ENCODE measurements at places on chromosomes 5 and 9.

DNA sequence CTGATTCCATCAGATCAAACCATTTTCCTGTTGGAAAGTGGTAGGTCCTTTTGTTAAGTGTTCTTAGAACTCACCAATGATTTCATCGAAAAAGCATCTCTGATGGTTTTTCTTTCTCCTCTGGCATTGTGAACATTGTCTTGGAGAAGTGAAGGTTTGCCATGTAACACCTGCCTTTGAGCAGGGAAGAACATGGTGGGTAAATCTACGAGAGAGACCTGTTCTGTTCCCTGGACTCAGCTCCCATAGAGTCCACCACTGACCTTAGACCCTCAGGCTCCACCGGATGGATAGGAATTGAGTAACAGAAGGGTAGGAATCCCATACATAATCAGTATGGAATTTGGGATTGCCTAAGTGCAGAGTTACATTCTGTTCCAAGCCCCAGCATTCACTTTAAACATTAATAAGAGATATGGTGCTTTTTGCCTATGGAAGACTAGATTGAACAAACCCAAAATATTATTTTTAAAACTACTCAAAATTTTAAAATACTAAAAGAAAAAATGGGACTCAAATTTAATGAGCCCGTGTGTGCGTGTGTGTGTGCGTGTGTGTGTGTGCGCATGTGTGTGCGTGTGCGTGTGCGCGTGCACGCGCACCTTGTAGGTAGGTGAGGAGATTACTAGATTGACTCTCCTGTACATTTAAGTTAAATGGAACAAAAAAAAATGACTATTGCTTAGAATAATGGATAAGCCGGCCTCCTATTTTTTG lies 92.0 kb downstream of the C9orf152 start:
- no peak for DNase-seq

DNA sequence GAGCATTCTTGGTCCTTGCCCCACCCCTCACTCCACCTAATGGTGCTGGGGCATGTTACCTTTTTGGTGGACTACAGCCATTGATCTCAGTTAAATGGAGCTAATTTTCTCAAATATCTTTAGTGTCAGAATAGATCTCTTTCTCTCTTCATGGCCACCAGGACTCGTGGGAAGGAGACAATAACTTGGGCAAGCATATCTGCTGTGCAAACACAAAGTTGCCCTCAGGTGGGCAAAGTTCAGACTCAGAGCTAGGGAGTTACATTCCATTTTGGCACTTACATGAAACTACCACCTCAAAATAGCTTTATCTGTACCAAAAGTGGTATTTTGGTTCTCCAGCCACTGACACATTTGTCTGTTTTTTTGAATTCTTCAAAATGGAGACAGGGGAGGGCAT lies 671.9 kb upstream of the KLF4 start:
- DNase-seq, result no peak

DNA sequence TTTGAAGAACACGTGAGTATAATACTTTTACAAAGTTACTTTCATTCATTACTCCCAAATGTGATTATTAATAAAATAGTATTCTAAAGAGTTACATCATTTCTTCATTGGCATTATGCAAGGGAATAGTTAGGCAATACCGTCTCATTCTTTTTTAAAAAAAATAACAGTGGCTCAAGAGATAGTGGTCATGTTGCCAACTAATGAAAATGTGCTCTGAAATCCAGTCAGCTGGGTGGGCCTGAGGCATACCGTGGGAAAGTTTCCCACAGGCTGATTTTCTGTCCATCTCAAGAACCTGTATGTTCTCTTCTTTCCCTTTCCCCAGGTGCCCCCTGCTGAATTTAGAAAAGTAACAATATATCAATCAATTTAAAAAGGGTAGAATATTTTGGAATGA lies 40.8 kb upstream of the ROPN1L start:
- DNase-seq, result peak; percentile 44

GRCh38 chr5:915946-916345 lies 23.3 kb downstream of the TRIP13 start:
- no peak for DNase-seq

DNA sequence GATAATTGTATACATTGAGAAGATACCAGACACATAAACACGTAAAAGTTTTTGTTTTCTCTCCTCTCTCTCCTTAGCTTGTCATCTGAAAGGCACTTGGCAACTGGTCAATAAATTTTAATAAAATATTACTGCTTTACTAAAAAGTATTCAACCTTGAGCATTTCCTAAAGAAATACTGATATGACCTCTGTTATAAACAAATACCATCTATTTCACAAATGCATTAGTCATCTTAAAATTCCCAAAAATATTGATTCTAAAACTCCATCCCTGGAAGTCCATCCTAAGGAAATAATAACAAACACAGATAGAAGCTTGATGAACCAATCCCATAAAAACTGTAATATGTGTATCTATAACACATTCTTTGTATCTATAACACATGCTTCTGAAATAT lies 483.2 kb downstream of the TLR4 start:
- DNase-seq, result no peak

GRCh38 chr5:143188692-143189091 lies 214.8 kb downstream of the NR3C1 start:
- DNase-seq, result no peak

DNA sequence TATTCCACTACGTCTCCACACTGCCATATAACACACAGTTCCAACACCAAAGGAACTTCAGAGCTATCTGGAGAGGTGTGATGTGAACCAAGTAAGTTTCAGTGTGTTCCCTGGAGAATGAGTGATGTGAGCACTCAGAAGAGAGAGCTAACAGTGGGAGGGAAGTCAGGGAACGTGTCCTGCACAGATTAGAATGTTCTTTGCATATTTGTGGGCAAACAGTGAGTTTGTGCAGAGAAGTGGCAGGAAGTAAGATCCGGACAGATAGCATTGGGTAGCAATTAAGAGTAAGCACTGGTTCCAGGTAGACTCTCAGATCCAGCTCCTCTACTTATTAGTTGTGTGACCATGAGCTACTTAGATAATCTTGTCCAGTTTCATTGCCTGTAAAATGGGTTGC lies 206.4 kb downstream of the PDZD2 start:
- no peak for DNase-seq

- DNase-seq, result no peak
Measured at GRCh38 chr9:76135902-76136301, 245.4 kb downstream of the PCSK5 start.

- no peak for DNase-seq
Measured at GRCh38 chr5:142838845-142839244, 68.7 kb downstream of the ARHGAP26 start.

GRCh38 chr9:133238851-133239532 lies 29.9 kb upstream of the OBP2B start:
- peak; percentile 88 for DNase-seq

GRCh38 chr9:105978336-105978735 lies 284.0 kb downstream of the TMEM38B start:
- DNase-seq, result peak; percentile 98

- DNase-seq, result no peak
Measured at GRCh38 chr5:118616281-118616680, 372.1 kb downstream of the DTWD2 start.

DNA sequence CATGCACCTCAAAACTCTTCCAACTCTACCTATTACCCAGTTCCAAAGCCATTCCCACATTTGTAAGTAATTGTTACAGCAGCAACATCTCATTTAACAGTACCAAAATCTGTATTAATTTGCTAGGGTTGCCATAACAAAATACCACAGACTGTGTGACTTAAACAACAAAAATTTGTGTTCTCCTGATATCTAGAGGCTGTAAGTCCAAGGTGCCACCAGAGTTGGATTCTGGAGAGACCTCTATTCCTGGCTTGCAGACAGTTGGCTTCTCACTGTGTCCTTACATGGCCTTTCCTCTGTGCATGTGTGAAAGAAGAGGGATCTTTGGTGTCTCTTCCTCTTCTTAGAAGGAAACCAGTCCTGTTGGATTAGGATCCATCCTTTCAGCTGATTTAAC lies 203.8 kb upstream of the PIK3R1 start:
- DNase-seq, result no peak

GRCh38 chr9:134589748-134590147 lies 51.9 kb upstream of the COL5A1 start:
- DNase-seq, result no peak

GRCh38 chr9:93520523-93520922 lies 55.9 kb upstream of the PHF2 start:
- DNase-seq, result no peak

- peak; percentile 59 for DNase-seq
Measured at GRCh38 chr5:112604732-112605630, 132.7 kb upstream of the APC start.

DNA sequence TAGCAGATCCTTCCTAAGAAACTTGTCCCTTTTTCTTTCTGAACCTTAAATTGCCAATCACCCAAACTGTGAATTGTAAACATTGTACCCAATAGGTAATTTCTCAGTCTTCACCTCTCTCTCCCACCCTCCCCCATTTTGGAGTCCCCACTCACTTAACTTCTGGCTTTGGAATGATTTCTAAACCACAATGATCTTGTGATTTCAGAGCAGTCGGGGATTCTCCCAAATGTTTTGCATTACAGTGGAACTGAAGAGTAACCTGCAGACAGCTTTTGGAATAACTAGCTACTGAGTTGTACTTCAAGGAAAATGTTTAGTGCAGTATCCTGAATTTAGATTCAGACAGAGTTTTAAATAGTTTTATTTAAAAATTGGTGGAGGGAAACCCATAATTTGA lies 19.2 kb downstream of the SLC27A6 start:
- no peak for DNase-seq

DNA sequence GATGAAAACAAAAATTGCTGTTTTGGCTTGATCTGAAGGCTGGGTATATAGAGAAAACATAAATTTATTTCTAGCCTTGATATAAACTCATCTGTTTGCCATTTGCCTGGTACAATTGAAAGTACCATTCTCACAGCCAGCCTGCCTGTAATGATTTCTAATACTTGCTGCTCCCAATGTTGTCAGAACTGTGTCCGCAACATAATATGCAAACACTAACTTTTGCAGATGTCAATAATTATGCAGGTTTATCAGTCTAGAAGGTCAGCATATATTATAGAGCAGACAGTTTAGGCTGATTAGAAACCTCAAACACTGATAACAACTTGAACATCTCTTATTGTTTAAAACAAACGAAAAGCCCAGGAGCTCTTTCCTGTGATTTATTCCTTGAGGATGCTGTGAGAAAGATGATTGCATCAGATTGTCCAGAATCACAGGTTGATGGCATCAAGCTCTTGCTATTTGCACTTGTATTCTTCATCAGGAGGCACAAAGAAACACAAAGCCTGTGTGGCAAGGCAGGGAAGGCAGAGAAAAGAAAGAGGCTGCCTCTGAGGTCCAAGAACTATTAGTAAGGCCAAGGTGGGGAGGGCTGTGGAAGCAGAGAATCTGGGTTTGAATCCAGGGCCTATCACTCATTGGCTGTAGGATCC lies 21.4 kb upstream of the HMHB1 start:
- no peak for DNase-seq

DNA sequence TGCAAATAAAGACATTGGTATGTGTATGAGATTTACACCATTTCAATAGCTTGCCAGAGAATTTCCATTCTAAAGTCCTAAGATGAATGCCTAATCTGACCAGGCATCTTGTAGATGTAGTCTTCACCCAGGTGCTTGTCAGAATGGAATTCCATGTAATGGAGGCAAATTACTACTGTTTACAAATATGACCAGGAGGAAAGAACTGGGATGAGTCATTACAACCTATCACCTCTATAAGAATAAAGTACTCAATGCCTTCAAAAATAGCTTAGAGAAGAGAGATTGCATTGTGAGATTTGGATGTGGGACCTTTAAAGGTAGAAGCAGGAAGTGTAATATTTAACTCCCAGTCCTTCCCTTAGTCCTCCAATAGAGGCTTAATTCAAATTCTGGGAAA lies 507.0 kb upstream of the PTGER4 start:
- DNase-seq, result no peak

- peak; percentile 2 for DNase-seq
Measured at GRCh38 chr5:68628082-68628814, 412.7 kb downstream of the PIK3R1 start.

GRCh38 chr9:117412006-117412715 lies 2.7 kb downstream of the ASTN2 start:
- DNase-seq, result no peak

DNA sequence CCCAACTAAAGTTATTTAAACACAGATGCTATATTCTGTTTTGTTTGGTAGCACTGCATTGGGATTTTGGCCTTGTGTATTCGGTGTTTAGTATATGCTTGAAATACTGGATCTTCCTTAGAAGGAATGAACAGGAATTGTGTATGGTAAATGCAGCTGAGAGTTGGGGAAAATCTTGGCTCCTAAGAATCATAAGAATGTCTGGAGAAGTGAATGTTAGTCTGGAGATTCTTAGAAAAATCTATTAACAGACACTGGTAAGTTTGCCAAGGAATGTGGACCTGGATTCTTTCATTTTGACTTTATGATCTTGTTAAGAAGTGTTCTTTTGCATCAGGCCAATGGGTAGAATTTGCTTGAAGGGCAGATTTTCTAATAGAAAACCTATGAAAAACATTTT lies 38.9 kb downstream of the SNX30 start:
- DNase-seq, result no peak

GRCh38 chr5:128144491-128144890 lies 60.9 kb downstream of the SLC12A2 start:
- peak; percentile 32 for DNase-seq

Measured in SK-MEL-5 (cell line).